ENCODE measurements at places on chromosomes 5 and 9. TPM values are rescaled to one million over a fixed set of nuclear protein-coding genes. Genes with fewer than 3 reads are reported as not detected.

The GPR150 gene
- total RNA-seq = 0.31 TPM

The ZNF454 gene
- 0.26 TPM for total RNA-seq

GRCh38 chr5:109740966-109741365 lies 51.2 kb downstream of the MAN2A1 start:
- no peaks in the 10 kb centered on the region for H3K4me1 ChIP-seq
- no peak overlapping the region for H3K4me3 ChIP-seq
- H3K27me3 ChIP-seq = no peaks in the 10 kb centered on the region
- H3K27ac ChIP-seq = no peak overlapping the region

DNA sequence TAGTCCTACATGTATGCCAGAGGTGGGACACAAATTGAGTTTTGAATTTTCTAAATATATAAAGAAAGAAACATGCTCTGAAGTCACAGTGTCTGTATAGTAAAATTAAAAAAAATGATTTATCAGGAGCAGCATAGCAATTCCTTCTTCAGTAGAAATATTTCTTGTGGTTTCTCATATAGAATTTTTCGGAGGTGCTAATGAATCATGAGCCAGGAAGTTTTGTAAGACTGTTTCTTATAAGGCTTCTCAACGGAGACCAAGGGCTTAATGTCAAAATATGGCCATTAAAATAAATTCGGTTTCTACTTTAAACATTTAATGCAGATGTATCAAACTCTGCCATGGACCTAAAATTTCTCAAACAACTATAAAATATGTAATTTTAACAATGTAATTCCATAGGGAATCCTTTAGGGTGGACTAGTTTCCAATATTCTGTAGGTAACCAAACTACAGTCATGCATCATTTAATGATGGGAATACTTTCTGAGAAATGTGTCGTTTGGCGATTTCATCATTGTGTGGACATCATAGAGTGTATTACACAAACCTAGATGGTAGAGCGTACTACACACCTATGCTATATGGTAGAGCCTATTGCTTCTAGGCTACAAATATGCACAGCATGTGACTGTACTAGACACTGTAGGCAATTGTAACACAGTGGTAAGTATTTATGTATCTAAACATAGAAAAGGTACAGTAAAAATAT lies 66.3 kb downstream of the ANKRD55 start:
- no peaks in the 10 kb centered on the region for H3K27me3 ChIP-seq
- H3K27ac ChIP-seq = no peak overlapping the region
- DNase-seq = no peak

GRCh38 chr5:150358261-150359095 lies 981 bp downstream of the TCOF1 start:
- DNase-seq = no peak
- H3K27me3 ChIP-seq = no peaks in the 10 kb centered on the region
- peak overlapping the region; percentile 79 for H3K4me3 ChIP-seq
- no peaks in the 10 kb centered on the region for H3K4me1 ChIP-seq
- peaks cover 22% of the 10 kb centered on the region for H3K36me3 ChIP-seq

- H3K36me3 ChIP-seq = no peaks in the 10 kb centered on the region
- no peaks in the 10 kb centered on the region for H3K4me1 ChIP-seq
- DNase-seq = no peak
Observed at GRCh38 chr9:107554636-107555035, 65.1 kb upstream of the KLF4 start.

DNA sequence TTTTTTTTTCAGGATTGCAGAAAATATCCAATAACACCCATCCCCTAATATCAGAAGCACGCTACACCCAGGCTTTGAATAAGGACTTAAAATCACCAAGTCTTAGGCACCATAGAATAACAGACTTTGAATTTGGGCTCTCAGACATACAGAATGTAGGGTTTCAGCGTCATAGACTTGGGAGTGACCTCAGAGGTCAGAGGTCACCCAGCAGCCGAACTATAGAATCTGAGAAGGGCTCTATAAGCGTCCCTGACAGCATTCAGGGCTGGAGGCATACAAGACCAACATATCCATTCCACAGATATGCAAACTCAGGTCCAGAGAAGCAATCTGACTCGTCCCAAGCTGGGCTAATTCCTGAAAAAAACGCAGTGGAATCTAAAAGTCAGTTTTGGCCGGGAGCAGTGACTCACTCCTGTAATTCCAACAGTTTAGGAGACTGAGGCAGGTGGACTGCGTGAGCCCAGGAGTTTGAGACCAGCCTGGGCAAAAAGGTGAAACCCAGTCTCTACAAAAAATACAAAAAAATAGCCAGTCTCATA lies 34.7 kb downstream of the SLC6A7 start:
- no peaks in the 10 kb centered on the region for H3K27me3 ChIP-seq
- H3K36me3 ChIP-seq = no peaks in the 10 kb centered on the region
- no peaks in the 10 kb centered on the region for H3K4me1 ChIP-seq
- H3K4me3 ChIP-seq = no peak overlapping the region

- H3K4me1 ChIP-seq = no peaks in the 10 kb centered on the region
- no peak overlapping the region for H3K4me3 ChIP-seq
- no peak for DNase-seq
- H3K27ac ChIP-seq = no peak overlapping the region
- no peaks in the 10 kb centered on the region for H3K27me3 ChIP-seq
- H3K36me3 ChIP-seq = peaks cover 14% of the 10 kb centered on the region
Observed at GRCh38 chr9:92517046-92517445, 18.7 kb downstream of the ECM2 start.

DNA sequence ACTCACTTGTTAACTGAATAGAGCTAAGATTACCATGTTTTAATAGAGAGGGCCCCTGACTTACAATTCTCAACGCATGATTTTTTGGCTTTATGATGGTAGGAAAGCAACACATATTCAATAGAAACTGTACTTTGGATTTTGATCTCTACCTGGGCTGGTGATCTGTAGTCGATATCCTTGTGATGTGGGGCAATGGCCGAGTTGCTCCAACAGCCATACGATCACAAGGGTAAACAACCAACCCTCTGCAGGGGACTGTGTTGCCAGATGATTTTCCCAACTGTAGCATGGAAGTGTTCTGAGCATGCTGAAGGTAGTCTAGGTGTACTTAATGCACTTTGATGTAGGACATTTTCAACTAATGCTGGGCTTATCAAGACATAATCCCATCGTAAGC lies 36.5 kb downstream of the NSUN2 start:
- no peak overlapping the region for H3K4me3 ChIP-seq
- H3K27me3 ChIP-seq = no peaks in the 10 kb centered on the region
- H3K4me1 ChIP-seq = peaks cover 73% of the 10 kb centered on the region

GRCh38 chr5:82986404-82986803 lies 90.8 kb downstream of the TMEM167A start:
- DNase-seq = no peak
- H3K27ac ChIP-seq = no peak overlapping the region
- H3K27me3 ChIP-seq = no peaks in the 10 kb centered on the region
- no peak overlapping the region for H3K4me3 ChIP-seq

DNA sequence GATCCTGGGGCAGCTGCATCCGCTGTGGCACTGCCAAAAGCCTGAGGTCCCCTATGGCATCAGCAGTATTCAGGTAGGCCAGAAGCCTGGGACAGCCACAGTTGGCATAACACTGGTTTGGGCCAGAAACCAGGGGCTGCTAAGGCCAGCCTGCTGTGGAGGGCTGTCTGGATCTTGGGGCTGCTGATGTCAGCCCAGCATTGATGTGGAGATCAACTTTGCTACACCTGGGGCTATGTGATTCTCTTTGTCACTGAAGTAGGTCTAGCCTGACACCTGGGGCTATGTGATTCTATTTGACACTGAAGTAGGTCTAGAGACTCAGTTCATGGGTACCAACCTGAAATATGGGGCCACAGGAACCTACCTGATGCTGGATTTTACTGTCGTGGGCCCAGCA lies 411.5 kb downstream of the RASEF start:
- DNase-seq = no peak
- H3K4me1 ChIP-seq = no peaks in the 10 kb centered on the region
- no peaks in the 10 kb centered on the region for H3K27me3 ChIP-seq
- no peaks in the 10 kb centered on the region for H3K36me3 ChIP-seq
- no peak overlapping the region for H3K4me3 ChIP-seq
- H3K27ac ChIP-seq = no peak overlapping the region

- H3K4me3 ChIP-seq = no peak overlapping the region
- no peaks in the 10 kb centered on the region for H3K27me3 ChIP-seq
- H3K36me3 ChIP-seq = no peaks in the 10 kb centered on the region
- no peak for DNase-seq
Observed at GRCh38 chr5:122501089-122501435, 189.0 kb downstream of the SNCAIP start.

DNA sequence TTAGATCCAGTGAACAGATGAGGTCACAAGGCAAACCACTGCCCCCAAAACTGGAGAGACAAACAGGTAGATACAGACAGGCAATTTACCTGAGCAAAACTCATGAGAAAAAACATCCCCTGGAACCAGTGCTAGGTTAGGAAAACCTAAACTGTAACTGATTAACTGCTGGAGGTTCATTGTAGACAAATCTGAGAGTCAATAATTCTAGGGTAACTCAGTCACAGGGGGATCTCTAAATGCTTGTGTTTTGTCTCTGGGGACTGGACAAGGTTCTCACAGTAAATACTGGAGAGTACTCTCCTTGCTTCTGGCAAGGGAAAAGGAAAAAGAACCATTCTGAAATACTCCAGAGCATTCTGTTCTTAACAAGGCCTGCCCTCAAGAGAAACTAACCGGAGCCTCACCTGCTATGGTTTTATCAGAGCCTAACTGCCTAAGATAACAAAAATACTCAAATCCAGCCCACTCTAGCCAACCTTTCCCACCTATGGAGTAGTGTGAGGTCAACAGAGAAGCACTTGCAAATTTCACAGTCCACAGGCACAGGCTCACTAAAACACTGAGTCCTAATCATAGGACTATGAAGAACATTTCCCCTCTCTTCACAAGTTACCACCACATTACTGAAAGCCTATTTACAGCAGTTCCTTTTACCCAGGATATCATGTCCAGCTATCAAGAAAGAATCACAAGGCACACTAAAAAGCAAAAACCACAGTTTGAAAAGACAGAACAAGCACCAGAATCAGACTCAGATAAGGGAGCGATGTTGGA lies 139.9 kb upstream of the ACOT12 start:
- no peaks in the 10 kb centered on the region for H3K27me3 ChIP-seq
- DNase-seq = no peak
- H3K27ac ChIP-seq = no peak overlapping the region
- no peaks in the 10 kb centered on the region for H3K4me1 ChIP-seq

All from right lobe of liver (tissue), 6 donors.